ENCODE measurements at places on chromosomes 6 and 20.

DNA sequence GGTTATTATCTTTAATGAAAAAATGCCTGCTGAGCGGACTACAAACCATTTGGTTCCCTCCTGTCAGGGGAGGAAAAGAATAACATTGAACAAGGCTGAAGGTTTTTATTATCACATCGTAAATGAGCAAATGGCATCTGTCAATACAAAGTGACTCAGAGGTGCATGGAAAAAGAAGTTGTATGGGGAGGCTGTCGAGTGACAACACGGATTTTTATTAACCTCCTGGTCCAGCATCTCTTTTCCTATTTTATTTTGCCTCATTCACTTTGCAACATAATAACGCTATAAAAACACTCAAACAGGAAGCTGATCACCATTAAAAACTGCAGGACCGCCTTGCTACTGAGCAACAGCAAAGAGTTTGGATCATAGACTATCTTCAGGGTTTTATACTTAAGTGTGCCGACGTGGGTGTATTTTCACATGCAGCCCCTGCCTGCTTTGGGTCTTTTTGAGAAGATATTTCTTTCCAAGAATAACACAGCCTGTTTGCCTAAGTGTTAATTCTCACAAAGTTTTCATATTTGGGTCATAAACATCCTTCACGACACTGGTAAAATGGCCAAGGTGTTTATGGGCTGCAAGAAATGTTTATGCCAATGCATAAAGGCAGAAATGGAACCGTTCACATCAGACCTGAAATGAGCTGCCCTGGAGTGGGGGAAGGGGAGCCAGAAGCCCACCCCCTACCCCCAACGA lies 132.1 kb upstream of the SALL4 start:
- no peak for DNase-seq

DNA sequence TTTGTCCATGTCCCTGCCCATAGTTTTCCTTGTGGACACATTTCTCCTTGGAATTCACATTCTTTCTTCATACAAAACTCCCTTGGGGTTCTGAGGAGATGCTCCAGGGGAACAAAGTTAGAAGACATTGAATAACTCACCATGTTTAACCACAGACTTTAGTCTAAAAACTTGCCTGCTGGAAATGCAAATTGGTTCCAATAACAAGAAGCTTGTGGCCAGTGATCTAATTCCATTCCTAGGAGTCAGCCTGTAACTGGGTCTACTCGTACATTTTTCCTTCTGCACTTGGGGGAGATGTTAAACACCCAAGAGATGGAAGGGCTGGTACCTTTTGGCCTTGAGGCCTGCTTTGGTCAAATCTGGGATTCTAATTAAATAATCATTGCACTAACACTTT lies 60.2 kb downstream of the SCML4 start:
- DNase-seq, result no peak

DNA sequence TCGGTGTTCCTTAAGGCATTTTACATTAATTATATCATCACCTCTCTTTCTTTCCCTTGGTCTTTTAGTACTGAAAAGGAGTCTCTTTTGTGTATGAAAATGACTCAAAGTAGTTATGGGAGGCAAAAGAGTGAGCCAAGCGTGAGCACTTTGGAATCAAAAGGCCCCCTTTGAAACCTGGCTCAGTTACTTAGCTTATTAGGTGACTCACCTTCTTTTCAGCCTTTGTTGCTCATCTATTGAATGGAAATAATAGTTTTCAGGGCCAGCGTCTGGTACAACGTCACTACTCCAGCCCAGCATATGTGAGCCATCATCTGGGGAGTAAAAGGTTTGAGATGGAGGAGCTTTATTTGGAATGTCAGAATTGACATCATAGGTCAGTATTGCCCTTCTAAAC lies 147.4 kb upstream of the SCGN start:
- DNase-seq, result peak; percentile 18

- no peak for DNase-seq
Observed at GRCh38 chr6:15880262-15880973, 217.6 kb upstream of the DTNBP1 start.

DNA sequence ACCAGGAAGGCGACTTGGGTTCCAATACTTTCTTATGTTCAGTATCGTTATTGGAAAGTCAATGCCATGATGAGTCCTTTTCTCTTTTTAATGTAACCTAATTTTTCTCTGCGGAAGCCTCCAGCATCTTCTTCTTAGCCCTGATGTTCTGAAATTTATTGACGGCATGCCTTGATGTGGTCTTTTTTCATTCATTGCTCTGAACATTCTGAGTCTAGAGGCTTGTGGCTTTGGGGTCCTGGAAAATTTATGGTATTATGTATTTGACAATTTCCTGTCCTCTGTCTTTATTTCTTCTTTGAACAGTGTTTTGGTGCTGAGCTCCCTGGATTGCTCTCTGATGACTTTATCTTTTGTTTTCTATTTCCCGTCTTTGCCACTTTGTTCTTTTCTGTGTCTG lies 28.7 kb upstream of the MAS1 start:
- DNase-seq, result no peak

GRCh38 chr6:134938896-134939295 lies 11.0 kb downstream of the ALDH8A1 start:
- no peak for DNase-seq

- no peak for DNase-seq
Observed at GRCh38 chr6:117288083-117288715, 22.8 kb downstream of the VGLL2 start.

GRCh38 chr6:20879121-20879520 lies 344.9 kb downstream of the CDKAL1 start:
- no peak for DNase-seq

- DNase-seq, result no peak
Observed at GRCh38 chr6:160014869-160015182, 45.9 kb downstream of the IGF2R start.

GRCh38 chr20:35598476-35598875 lies 17.2 kb upstream of the SPAG4 start:
- DNase-seq, result no peak

DNA sequence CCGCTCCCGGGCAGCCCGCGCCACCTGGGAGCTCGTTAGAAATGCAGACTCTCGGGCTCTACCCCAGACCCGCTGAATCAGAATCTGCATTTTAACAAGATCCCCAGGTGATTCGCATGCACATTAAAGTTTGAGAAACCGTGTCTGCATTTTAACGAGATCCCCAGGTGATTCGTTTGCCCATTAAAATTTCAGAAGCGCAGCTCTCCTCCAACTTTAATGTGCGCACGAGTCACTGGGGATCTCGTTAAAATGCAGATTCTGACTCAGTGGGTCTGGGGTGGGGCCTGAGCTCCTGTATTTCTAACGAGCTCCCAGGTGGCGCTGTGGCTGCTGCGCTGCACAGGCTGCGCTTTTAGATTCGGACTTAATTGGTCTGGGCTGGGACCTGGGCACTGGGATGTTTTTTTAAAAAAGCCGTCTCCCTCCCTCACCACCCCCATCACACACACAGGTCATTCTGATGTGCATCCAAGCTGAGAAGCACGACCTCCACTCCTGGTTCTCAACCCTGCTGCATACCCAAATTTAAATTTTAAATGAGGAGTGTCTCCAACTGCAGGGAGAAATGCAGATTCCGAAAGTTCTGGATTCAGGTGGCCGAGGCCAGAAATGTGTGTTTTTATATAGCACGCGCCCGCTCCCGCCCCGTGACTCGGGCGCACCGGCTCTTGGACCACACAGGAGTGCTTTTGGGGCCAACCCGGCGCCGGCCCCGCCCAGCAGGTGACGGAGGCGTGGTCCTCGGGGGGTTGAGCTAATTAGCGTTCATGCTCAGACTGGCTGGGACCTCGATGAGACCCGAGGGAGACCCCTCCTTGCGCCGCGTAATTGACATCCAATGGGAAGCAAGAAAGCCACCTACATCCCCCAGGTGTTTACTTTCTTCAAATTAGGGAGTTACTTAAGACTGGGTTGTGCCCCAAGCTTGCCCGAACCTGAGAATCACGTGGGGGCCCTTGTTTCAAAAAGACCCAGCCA lies 85.8 kb downstream of the ZFP64 start:
- peak; percentile 54 for DNase-seq
